ENCODE measurements at places on chromosomes 2 and 18. TPM values are rescaled to one million over a fixed set of nuclear protein-coding genes. Genes with fewer than 3 reads are reported as not detected.

- DNase-seq: no peak
- no peaks in the 10 kb centered on the region for H3K36me3 ChIP-seq
- H3K27me3 ChIP-seq: peaks cover 7% of the 10 kb centered on the region
- no peaks in the 10 kb centered on the region for H3K4me1 ChIP-seq
These were observed 84.7 kb downstream of the TCF4 start for GRCh38 chr18:55503167-55503820.

NAT8 gene
- not detected for total RNA-seq

GRCh38 chr2:203687165-203687564 is 19.3 kb upstream of the CD28 start:
- peaks cover 27% of the 10 kb centered on the region for H3K4me1 ChIP-seq
- H3K27me3 ChIP-seq: no peaks in the 10 kb centered on the region
- H3K36me3 ChIP-seq: no peaks in the 10 kb centered on the region

DNA sequence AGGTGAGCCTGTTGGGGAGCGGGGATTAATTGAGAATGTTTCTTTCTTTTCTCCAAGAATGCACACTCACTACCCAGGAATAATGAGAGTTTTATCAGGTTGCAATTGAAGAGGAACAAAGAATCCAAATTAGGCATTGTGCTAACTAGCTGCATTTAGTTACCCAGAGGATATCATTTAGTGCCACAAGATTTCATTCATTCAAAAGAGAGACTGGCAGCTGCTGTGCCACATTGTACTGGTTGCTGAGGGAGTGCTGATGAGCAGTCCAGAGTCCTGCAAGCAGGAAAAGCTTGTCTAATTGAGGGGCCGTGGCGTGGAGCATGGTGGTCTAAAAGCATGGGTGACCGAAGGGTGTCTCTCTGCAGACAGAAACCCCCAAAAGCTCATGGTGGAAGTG is 97.6 kb downstream of the CTAGE1 start:
- H3K4me1 ChIP-seq: no peaks in the 10 kb centered on the region
- no peak overlapping the region for H3K27ac ChIP-seq
- H3K4me3 ChIP-seq: no peak overlapping the region
- H3K36me3 ChIP-seq: no peaks in the 10 kb centered on the region

DNA sequence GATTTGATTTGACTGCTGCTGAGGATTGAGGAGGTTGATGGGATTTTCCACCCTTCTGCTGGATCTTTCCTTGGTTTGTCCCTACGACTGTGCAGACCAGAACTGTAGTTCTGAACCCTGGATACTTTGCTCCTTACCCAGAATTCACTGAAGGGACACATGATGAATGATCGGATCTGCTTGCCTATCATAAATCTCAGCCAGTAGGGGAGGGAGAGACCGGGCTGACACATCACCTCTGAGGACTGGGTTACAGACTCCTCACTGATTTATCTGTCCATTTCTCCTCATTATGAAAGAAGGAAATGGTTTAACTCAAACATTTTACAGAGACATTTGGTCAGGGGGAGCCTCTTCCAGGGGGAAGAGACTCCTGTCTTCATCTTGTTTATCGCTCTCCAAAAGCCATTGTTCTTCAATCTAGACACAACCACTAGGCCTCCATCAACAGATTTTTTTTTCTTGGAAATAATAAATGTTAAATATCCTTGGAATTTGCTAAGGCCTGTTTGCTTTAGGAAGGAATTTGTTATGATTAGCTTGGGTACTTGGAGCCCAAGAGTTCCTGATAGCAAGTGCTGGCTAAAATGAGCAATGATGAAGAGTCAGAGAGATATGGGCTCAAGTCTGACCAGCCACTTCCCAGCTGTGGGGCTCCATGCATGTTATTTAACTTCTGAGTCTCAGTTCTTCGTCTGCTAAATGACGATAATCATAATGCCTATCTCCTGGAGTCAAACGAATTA is 925.5 kb downstream of the SLC4A3 start:
- no peak for DNase-seq
- H3K4me3 ChIP-seq: no peak overlapping the region
- no peak overlapping the region for H3K27ac ChIP-seq
- no peaks in the 10 kb centered on the region for H3K4me1 ChIP-seq
- H3K27me3 ChIP-seq: no peaks in the 10 kb centered on the region

- peaks cover 9% of the 10 kb centered on the region for H3K36me3 ChIP-seq
- H3K4me1 ChIP-seq: no peaks in the 10 kb centered on the region
- H3K27ac ChIP-seq: no peak overlapping the region
- H3K27me3 ChIP-seq: no peaks in the 10 kb centered on the region
These were observed 90.1 kb downstream of the SLC66A3 start for GRCh38 chr2:11245322-11245721.

ANKRD62 gene
- not detected for total RNA-seq

GKN2 gene
- not detected for total RNA-seq

DNA sequence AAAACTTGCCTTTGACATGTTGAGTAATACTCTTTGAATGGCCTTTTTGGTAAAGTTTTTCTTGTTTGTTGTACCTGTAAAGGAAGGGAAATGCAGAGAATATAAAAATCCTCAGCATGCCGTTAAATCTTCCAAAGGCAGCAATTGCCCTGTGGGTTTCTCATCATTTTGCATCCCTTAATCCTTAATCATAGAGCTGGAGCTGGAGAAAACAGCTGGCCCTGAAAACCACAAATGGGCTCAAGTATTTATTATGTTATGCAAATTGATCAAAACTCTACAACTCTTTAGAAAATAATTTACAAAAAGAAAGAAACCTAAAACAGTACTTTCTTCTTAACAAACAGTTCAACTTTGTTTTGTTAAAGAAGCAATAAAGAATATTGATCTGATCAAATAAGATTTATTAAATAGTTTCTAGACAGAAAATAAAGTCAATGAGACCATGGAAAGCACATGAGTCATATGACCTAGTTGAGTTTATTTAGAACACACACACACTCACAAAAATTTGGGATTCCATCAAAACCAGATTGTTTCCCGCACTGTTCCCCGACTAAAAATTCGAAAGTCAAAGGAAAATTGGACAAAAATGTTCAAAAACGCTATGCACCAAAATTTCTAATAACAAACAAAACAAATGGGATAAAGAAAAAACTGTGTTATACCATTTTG is 309.0 kb downstream of the GULP1 start:
- H3K27ac ChIP-seq: no peak overlapping the region
- H3K27me3 ChIP-seq: no peaks in the 10 kb centered on the region
- no peaks in the 10 kb centered on the region for H3K4me1 ChIP-seq
- DNase-seq: no peak
- H3K36me3 ChIP-seq: no peaks in the 10 kb centered on the region

TLX2 gene
- 0.21 TPM for total RNA-seq

- no peaks in the 10 kb centered on the region for H3K4me1 ChIP-seq
- DNase-seq: no peak
- H3K27ac ChIP-seq: no peak overlapping the region
- H3K4me3 ChIP-seq: no peak overlapping the region
These were observed 86.4 kb downstream of the EML6 start for GRCh38 chr2:54809819-54810218.

TMEM214 gene
- total RNA-seq: 69.1 TPM

Data from activated CD4-positive, alpha-beta T cell treated with anti-CD3 and anti-CD28 coated beads for 36 hours (primary cell).